ENCODE measurements at places on chromosomes 3 and 15. TPM values are rescaled to one million over a fixed set of nuclear protein-coding genes. Genes with fewer than 3 reads are reported as not detected.

The ANKRD63 gene
- not detected for total RNA-seq

The OCA2 gene
- total RNA-seq = not detected

The DGKG gene
- 7.0 TPM for total RNA-seq

The SH2D7 gene
- not detected for total RNA-seq

The FBXO40 gene
- total RNA-seq = not detected

The ALG1L2 gene
- 0.91 TPM for total RNA-seq

The OR5K3 gene
- total RNA-seq = not detected

The ZNF80 gene
- not detected for total RNA-seq

The TRA2B gene
- total RNA-seq = 206 TPM

The ACP3 gene
- not detected for total RNA-seq

The REC114 gene
- total RNA-seq = not detected

The GNAT1 gene
- not detected for total RNA-seq

The RYR3 gene
- not detected for total RNA-seq

The ISG20 gene
- total RNA-seq = 9.4 TPM

The MORC1 gene
- total RNA-seq = not detected

The ARNT2 gene
- 18.3 TPM for total RNA-seq

The CGNL1 gene
- 4.7 TPM for total RNA-seq

The CHRNA3 gene
- not detected for total RNA-seq

The ESYT3 gene
- 2.2 TPM for total RNA-seq

The WDR93 gene
- total RNA-seq = 0.32 TPM

The FBN1 gene
- 1,426 TPM for total RNA-seq

The STRIT1 gene
- total RNA-seq = not detected

The RTP4 gene
- 2.5 TPM for total RNA-seq

The CCDC33 gene
- total RNA-seq = not detected

The CDCP1 gene
- total RNA-seq = 1.2 TPM

The CADM2 gene
- not detected for total RNA-seq
